ENCODE measurements at places on chromosomes 16 and 17.

DNA sequence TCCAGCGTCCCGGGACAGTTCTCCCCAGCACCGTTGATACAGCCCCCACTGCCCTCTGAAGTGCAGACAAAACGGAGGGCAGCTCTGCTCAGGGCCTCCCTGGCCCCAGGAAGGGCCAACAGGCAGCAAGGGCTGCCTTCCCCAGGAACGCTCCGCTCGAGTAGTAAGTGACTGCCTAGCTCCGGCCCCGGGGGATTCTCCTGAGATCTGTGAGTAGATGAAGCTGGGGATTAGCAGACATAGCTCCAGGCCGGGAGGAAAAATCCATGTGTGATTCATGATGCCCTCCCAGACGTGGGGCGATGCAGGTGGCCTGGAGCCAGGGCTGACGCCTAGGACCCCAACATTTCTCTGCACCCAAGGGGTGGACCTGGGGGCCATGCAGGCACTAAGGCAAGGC lies 85.3 kb downstream of the ENGASE start:
- DNase-seq: no peak

GRCh38 chr16:57531253-57531575 lies 5.2 kb downstream of the CCDC102A start:
- no peak for DNase-seq

- DNase-seq: no peak
Observed at GRCh38 chr17:61144617-61145564, 254.8 kb upstream of the TBX2 start.

DNA sequence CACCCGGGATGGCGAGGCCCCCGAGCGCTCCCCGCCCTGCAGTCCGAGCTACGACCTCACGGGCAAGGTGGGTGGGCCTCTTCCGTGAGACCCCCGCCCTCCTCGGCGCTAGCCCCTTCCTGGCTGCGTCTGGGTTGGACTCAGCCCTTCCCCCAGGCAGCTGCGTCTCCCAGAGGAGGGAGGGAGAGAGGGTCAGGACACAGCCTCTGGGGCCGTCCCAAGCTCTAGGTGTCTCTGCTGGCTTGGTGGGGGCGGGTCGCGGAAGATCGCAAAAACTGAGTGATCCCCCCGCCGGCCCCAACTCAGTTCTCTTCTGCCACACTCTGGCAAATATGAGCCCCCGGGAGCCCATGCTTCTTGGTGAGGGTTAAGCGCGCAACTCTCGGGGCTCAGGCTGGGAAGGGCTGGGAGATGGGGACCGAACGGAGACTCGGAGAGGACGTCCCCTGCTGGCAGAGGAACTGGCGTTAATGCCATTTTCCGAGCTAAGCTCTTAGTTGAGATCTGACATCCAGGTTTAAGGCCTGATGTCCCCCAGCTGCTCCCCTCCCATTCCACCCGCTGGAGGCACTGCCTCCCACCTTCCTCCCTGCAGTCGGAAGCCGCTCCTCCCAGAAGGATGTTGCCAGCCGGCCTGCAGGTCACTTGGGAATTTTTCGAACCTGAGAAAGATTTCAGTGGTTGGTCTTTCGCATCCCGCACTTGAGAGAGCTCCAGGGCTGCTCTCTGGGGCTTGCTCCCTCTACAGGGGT lies 419 bp downstream of the RAB37 start:
- DNase-seq: no peak

- peak; percentile 32 for DNase-seq
Observed at GRCh38 chr16:57383276-57384247, 11.3 kb downstream of the CX3CL1 start.

DNA sequence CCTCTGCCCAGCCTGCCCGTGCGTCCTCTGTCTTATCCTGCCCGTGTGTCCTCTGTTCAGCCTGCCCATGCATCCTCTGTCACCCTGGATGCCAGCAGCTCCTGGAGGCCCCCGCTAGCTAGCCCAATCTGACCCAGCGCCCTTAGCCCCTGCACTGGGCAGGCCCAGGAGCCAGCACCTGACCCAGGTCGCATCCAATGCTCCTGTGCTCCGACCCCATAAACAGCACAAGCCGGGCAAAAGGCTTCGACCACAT lies 13.1 kb downstream of the CDH15 start:
- DNase-seq: no peak

DNA sequence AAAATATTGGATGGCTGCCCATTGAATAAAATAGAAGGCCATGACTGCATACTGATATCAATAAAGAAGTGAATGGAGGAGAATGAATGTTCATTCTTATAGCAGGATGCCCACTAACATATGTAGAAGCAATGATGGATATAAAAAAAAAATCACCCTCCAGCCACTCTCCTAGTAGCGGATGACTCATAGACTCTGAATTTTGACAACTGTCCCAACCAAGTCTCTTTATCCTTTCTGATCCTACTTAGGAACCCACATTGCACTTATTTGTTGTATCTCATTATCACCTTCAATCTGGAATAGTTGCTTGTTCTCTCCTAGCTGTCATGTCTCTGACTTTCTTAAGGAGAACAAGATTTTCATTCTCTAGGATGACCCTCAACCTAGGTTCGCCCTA lies 429.9 kb downstream of the HS3ST3B1 start:
- DNase-seq: no peak

GRCh38 chr17:40542558-40543411 lies 22.5 kb downstream of the CCR7 start:
- peak; percentile 46 for DNase-seq

- no peak for DNase-seq
Observed at GRCh38 chr16:68686905-68687304, 41.8 kb downstream of the CDH3 start.

GRCh38 chr17:46035112-46035818 lies 36.2 kb downstream of the STH start:
- DNase-seq: no peak

- no peak for DNase-seq
Observed at GRCh38 chr17:38903404-38903803, 22.0 kb upstream of the LASP1NB start.

GRCh38 chr16:60299241-60299776 lies 1565.2 kb upstream of the GOT2 start:
- DNase-seq: no peak

- DNase-seq: no peak
Observed at GRCh38 chr17:79294459-79295071, 219.9 kb downstream of the ENGASE start.

- no peak for DNase-seq
Observed at GRCh38 chr17:44875761-44876160, 23.5 kb downstream of the EFTUD2 start.

DNA sequence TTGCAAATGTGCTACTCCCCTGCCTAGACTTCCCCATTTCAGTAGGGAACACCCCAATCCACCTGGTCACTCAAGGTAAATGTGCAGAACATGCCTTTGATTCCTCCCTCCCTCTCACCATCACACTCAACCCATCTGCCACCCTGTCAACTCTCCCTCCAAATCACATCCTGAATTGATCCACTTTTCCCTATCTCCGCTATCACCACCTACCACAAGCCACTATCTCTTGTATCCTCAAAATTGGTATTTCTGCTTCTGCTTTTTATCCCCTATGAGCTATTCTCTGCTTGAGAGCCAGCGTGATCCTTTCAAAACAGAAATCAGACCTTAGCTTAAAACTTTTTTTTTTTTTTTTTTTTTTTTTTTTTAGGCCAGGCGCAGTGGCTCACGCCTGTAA lies 5.4 kb upstream of the NOL11 start:
- no peak for DNase-seq
